ENCODE measurements at places on chromosomes 5 and 9. TPM values are rescaled to one million over a fixed set of nuclear protein-coding genes. Genes with fewer than 3 reads are reported as not detected.

GRCh38 chr5:55437859-55438206 is 96.9 kb downstream of the PLPP1 start:
- H3K4me1 ChIP-seq: peaks cover 17% of the 10 kb centered on the region
- peak overlapping the region; percentile 60 for H3K27ac ChIP-seq
- H3K36me3 ChIP-seq: peaks cover 3% of the 10 kb centered on the region
- no peak for DNase-seq
- H3K27me3 ChIP-seq: no peaks in the 10 kb centered on the region

GRCh38 chr9:35604578-35605350 is at the start of gene TESK1:
Gene TESK1, plus strand, starts transcription at chr9:35605262. Its CDS starts 358 bp downstream, at chr9:35605620.
- H3K27me3 ChIP-seq: no peaks in the 10 kb centered on the region
- DNase-seq: peak; percentile 52
- H3K4me1 ChIP-seq: peaks cover 16% of the 10 kb centered on the region
- H3K36me3 ChIP-seq: peaks cover 14% of the 10 kb centered on the region
- peak within 1 kb of the TSS; percentile 2 for H3K27ac ChIP-seq

DNA sequence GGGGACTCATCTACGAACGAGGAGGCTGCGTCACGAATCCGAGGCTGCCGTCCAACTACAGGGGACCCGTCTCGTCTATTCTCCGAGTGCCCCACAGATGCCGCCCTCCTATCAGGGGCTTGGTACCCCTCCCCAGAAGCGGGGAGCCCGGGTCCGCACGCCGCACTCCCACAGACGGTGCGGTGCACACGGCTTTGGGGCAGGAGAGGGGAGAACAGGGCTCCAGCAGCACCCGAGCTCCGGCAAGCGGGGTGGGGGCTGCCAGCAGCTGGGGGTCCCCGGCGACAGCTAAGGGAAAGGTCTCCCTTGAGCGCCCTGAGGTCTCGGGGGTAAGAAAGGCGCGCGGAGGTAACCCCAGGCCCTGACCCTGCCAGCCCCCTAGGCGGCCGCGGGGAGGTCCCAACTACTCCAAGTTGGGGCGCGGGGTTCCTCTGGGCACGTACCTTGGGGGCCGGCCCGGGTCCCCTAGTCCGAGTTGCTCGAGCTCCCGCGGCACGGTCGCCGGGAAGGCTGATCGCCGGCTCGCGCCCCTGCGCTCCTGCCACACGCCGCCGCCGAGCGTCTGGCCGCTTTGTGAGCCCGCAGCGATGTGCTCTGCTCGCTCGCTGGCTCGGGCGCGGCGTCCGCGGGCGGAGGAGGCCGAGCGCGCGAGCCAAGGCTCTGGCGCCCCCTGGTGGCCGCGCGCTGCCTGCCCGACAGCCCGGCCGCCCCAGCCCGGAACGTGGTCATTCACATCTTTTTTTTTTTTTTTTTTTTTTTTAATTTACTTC is at the start of gene SPOCK1:
Gene SPOCK1 (minus strand): TSS at position 591 of the 770 bp plus-strand sequence.
- H3K27ac ChIP-seq: peak within 1 kb of the TSS; percentile 39
- DNase-seq: peak; percentile 81
- H3K4me3 ChIP-seq: peak within 1 kb of the TSS; percentile 56
- peaks cover 20% of the 10 kb centered on the region for H3K4me1 ChIP-seq
- H3K36me3 ChIP-seq: no peaks in the 10 kb centered on the region
- H3K27me3 ChIP-seq: peaks cover 10% of the 10 kb centered on the region

DNA sequence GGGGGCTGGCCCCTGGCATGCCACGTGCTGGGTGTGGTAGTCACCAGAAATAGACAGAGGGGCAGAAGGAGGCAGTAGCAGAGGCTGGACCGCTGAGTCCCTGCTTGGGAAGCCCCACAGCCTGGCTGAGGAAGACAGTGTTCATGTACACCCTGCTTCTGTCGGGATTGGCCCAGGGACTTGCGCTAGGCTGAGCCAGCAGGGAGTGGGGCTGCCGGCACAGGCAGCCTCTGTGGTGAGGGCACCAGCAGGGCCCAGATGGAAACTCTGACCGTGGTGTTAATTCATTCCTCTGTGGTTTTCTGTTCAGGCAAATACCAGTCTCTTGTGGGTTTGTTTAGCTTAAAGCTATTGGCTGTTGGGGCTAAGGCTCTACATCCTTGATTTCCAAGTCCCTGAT is 108.6 kb upstream of the RAD23B start:
- H3K4me1 ChIP-seq: no peaks in the 10 kb centered on the region
- H3K4me3 ChIP-seq: no peak overlapping the region
- H3K27ac ChIP-seq: no peak overlapping the region
- DNase-seq: no peak
- H3K36me3 ChIP-seq: no peaks in the 10 kb centered on the region

GRXCR2 gene
- not detected for total RNA-seq

GRCh38 chr9:77764894-77765780 is 117.0 kb upstream of the GNA14 start:
- no peaks in the 10 kb centered on the region for H3K36me3 ChIP-seq
- peaks cover 12% of the 10 kb centered on the region for H3K4me1 ChIP-seq
- DNase-seq: peak; percentile 58
- peak overlapping the region; percentile 11 for H3K27ac ChIP-seq
- H3K27me3 ChIP-seq: no peaks in the 10 kb centered on the region

- H3K4me1 ChIP-seq: no peaks in the 10 kb centered on the region
- H3K27ac ChIP-seq: no peak overlapping the region
- H3K4me3 ChIP-seq: no peak overlapping the region
Measured at GRCh38 chr9:132986114-132986513, 7.6 kb downstream of the GFI1B start.

- peaks cover 36% of the 10 kb centered on the region for H3K4me1 ChIP-seq
- H3K27ac ChIP-seq: peak overlapping the region; percentile 99
- no peaks in the 10 kb centered on the region for H3K27me3 ChIP-seq
- DNase-seq: peak; percentile 89
- H3K4me3 ChIP-seq: no peak overlapping the region
- no peaks in the 10 kb centered on the region for H3K36me3 ChIP-seq
Measured at GRCh38 chr5:125484272-125484741, 737.9 kb upstream of the ZNF608 start.

PTGER4 gene
- total RNA-seq: 23.6 TPM

BARHL1 gene
- not detected for total RNA-seq

All from endothelial cell of umbilical vein (primary cell).